HCT116 (cell line): ENCODE measurements at places on chromosomes 7 and 10.

DNA sequence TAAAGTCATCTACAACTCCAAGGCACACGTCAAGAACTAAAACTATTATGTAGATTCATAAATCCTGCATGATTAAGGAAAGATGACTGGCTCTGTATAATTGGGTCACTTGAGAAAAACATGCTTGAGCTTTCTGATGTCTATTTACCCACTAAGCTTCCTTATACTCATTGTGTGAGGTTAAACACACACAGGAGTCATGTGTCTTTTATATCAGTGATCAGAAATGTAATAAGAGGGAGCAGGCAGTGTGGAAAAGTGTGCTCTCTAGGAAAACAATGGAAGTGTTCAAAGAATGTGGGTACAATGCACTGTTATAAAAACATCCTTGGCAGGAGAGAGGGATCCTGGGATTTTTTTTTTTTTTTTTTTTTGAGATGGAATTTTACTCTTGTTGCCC lies 108.6 kb upstream of the ARID5B start:
- DNase-seq, result no peak

- no peak for DNase-seq
Measured at GRCh38 chr10:102679596-102679995, 34.6 kb downstream of the ARL3 start.

- DNase-seq, result no peak
Measured at GRCh38 chr7:111074071-111074747, 16.7 kb upstream of the LRRN3 start.

- no peak for DNase-seq
Measured at GRCh38 chr10:27643301-27643700, 102.3 kb downstream of the MKX start.

GRCh38 chr10:69080226-69080625 lies 7.7 kb upstream of the SRGN start:
- no peak for DNase-seq

DNA sequence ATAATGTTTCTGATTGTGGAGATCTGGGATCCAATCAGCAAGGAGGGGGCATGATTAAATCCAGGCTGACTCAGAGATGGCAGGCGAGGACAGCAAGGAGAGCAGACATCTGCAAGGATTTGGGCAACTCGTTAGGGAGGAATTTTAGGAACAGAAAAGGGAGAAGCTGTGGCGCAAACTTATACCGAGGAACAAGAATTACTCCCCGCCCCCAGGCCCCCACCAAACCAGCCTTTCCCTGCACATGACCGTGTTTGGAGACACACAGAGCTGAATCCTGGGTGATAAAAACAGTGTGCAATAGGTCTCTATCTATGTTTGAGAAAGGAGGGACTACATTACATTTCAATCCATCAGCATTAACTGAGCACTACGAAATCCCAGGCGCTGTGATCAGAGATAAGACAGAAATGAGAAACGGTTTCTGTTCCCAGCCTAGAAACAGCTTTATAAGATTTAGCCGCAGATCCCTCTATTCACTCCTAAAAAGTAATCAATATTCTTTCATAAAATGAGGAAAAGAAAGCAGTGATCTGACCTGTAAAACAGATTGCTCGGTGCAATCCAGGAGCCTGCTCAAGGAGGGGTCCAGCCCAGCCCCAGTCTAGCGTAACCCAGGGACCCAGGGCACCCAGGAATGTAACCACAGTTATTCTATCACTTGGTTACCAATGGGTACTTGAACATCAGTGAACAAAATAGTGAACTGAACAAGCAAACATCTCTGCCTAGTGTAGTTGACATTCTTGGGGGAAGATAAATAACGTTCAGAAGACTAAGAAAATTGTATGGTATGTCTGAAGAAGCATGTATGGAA lies 37.2 kb upstream of the RAPGEF5 start:
- DNase-seq, result no peak

- DNase-seq, result no peak
Measured at GRCh38 chr7:112023282-112023681, 182.9 kb downstream of the DOCK4 start.

GRCh38 chr10:74738985-74739567 lies 87.3 kb upstream of the KAT6B start:
- no peak for DNase-seq

DNA sequence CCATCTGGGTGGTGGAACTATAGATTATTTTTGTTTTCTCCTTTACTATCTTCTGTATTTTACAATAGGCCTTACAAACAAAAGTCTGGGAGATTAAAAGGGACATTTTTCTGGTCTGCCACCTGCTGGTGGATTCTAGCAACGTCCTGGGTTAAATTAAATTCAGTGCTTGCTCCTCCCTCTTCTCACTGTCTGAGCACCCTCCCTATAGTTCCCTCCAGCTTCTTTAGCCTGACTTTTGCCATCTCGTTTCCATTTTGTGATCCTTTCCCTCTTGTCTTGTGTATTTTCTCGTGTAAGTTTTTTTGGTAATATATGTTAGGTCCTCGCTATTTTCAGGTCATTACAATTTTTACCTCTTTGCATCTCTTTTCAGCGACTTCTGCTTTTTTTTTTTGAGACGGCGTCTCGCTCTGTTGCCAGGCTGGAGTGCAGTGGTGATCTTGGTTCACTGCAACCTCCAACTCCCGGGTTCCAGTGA lies 16.1 kb downstream of the ANKRD16 start:
- peak; percentile 36 for DNase-seq

- no peak for DNase-seq
Measured at GRCh38 chr7:149238051-149238450, 1.4 kb upstream of the ZNF212 start.

GRCh38 chr7:33774762-33775523 lies 130.4 kb upstream of the BMPER start:
- DNase-seq, result no peak

GRCh38 chr7:148620749-148621359 lies 30.3 kb downstream of the C7orf33 start:
- peak; percentile 3 for DNase-seq

GRCh38 chr7:118104812-118105441 lies 79.0 kb upstream of the LSM8 start:
- peak; percentile 15 for DNase-seq

DNA sequence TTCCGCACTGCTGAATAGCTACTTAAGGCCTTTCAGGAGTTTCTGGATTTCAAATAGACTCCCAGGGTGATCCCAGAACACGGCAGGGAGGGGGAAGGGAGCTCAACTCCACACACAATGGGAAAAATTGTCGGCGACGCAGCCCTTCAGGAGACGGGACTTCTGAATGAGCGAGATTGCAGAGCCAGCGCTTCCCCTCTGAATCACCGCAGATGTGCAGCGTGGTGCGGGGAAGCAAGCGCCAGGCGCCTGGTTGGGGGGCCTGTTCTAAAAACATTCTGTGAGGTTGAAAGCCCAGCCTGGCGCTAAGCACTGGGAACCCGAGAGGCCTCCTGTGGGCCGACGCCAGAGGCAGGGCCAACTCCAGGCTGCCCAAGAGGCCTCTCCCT lies 163.3 kb downstream of the MAD1L1 start:
- DNase-seq, result no peak

- no peak for DNase-seq
Measured at GRCh38 chr7:69696686-69697685, 98.7 kb downstream of the AUTS2 start.

- DNase-seq, result no peak
Measured at GRCh38 chr10:22308390-22308789, 7.8 kb upstream of the COMMD3 start.

DNA sequence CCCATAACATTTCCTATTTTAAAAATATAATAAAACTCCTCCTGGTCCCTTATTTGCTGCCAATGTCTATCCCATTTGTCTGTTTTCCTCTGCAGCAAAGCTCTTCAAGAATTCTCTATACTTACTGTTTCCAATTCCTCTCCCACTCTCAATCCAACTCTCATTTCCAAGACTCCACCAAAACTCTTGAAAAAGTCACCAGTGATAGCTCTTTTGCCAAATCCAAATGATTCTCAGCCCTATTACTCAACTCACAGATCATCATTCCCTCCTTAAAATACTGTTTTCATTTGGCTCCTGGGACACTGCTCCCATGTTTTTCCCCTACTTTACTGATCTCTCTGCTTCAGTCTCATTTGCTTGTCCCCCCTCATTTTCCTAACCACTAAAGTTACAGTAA lies 139.4 kb downstream of the HIBADH start:
- DNase-seq, result no peak

DNA sequence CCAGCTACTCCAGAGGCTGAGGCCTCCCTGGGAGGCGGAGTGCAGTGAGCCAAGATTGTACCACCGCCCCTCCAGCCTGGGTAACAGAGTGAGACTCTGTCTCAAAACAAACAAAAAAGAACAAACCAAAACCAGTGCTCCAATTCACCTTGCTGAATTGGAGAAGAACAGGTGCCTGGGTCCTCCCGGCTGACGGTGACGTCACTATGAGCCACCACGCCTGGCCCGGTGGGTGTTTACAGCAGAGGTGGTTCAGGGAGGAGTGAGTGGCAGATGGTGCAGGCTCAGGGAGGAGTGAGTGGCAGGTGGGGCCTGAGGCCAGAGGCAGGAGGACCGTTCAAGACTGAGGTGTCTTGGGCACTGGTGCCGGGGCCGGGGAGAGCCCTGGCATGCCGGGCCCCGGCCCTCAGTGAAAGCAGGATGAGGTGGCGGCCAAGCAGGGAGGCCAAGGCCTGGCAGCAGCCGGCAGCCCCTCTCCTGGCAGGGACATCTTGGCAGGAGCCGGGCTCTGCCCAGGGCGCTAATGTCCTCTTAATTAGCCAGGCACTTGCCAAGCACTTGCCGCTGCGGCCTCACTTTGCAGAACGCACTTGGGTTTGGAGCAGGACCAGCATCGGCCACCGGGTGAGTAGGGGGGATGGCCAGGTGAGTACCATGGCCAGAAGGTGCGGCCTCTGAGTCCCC lies 162.8 kb upstream of the TNRC18 start:
- no peak for DNase-seq

GRCh38 chr7:46626691-46627310 lies 705.7 kb upstream of the IGFBP3 start:
- no peak for DNase-seq
